Adrenal gland (tissue), 19 donors: ENCODE measurements at places on chromosomes 7 and 10. TPM values are rescaled to one million over a fixed set of nuclear protein-coding genes. Genes with fewer than 3 reads are reported as not detected.

The RTKN2 gene
- 0.07 TPM for polyA plus RNA-seq

The NPSR1 gene
- not detected for polyA plus RNA-seq

The FGL2 gene
- 4.8 TPM for polyA plus RNA-seq

The UTF1 gene
- polyA plus RNA-seq = not detected

The SSC4D gene
- 3.9 TPM for polyA plus RNA-seq

The GALNT17 gene
- polyA plus RNA-seq = 3.8 TPM

The CALHM3 gene
- polyA plus RNA-seq = 0.03 TPM

The ATE1 gene
- polyA plus RNA-seq = 4.2 TPM

The TMEM196 gene
- polyA plus RNA-seq = 0.16 TPM

The HTR5A gene
- not detected for polyA plus RNA-seq

The SPAM1 gene
- polyA plus RNA-seq = not detected

The PSMG3 gene
- polyA plus RNA-seq = 17.3 TPM

The BEND7 gene
- polyA plus RNA-seq = 15.2 TPM

The HOXA6 gene
- 1.3 TPM for polyA plus RNA-seq

The PSD gene
- 3.4 TPM for polyA plus RNA-seq

The C7orf57 gene
- not detected for polyA plus RNA-seq

The ZSCAN25 gene
- 7.9 TPM for polyA plus RNA-seq

The SH3PXD2A gene
- polyA plus RNA-seq = 10.4 TPM

The CAMK2G gene
- 16.3 TPM for polyA plus RNA-seq

The ZNF775 gene
- polyA plus RNA-seq = 6.0 TPM

The SLC16A12 gene
- polyA plus RNA-seq = 0.88 TPM

The PTF1A gene
- polyA plus RNA-seq = not detected

The NAT16 gene
- polyA plus RNA-seq = not detected

The HSPA12A gene
- 21.8 TPM for polyA plus RNA-seq

The MYL7 gene
- polyA plus RNA-seq = not detected

The SYT15 gene
- polyA plus RNA-seq = 1.6 TPM

The SH2D4B gene
- polyA plus RNA-seq = 0.07 TPM

The INHBA gene
- 0.95 TPM for polyA plus RNA-seq

The PDE6C gene
- polyA plus RNA-seq = not detected

The SLC13A1 gene
- polyA plus RNA-seq = not detected

The LIPF gene
- polyA plus RNA-seq = 1.0 TPM

The MLXIPL gene
- polyA plus RNA-seq = 10.3 TPM

The ATRNL1 gene
- polyA plus RNA-seq = 4.8 TPM

The SORCS3 gene
- polyA plus RNA-seq = 0.64 TPM

The AKR1C4 gene
- polyA plus RNA-seq = not detected

The SAMD9 gene
- polyA plus RNA-seq = 1.7 TPM

The TMEM229A gene
- polyA plus RNA-seq = 2.4 TPM

The EEF1AKMT2 gene
- 17.8 TPM for polyA plus RNA-seq

The INSYN2A gene
- 0.07 TPM for polyA plus RNA-seq

The BTBD16 gene
- polyA plus RNA-seq = not detected

The RBP3 gene
- not detected for polyA plus RNA-seq

The TPK1 gene
- 3.7 TPM for polyA plus RNA-seq

The CCL26 gene
- 1.2 TPM for polyA plus RNA-seq

The ERVW-1 gene
- polyA plus RNA-seq = not detected

The UNCX gene
- polyA plus RNA-seq = not detected

The CTAGE8 gene
- 0.24 TPM for polyA plus RNA-seq

The CRPPA gene
- polyA plus RNA-seq = 3.1 TPM

The CABCOCO1 gene
- 0.48 TPM for polyA plus RNA-seq

The PRSS37 gene
- not detected for polyA plus RNA-seq

The SPDYE18 gene
- 0.49 TPM for polyA plus RNA-seq
